ENCODE measurements at places on chromosomes 7 and 10.
A peak's percentile ranks its signal among the peaks of the same experiment; 100 is the strongest.

GRCh38 chr7:103573479-103574058 lies 127.6 kb upstream of the SLC26A5 start:
- no peaks in the 10 kb centered on the region for H3K36me3 ChIP-seq
- H3K4me3 ChIP-seq, result no peak overlapping the region
- peak; percentile 59 for DNase-seq
- H3K4me1 ChIP-seq, result peaks cover 14% of the 10 kb centered on the region

DNA sequence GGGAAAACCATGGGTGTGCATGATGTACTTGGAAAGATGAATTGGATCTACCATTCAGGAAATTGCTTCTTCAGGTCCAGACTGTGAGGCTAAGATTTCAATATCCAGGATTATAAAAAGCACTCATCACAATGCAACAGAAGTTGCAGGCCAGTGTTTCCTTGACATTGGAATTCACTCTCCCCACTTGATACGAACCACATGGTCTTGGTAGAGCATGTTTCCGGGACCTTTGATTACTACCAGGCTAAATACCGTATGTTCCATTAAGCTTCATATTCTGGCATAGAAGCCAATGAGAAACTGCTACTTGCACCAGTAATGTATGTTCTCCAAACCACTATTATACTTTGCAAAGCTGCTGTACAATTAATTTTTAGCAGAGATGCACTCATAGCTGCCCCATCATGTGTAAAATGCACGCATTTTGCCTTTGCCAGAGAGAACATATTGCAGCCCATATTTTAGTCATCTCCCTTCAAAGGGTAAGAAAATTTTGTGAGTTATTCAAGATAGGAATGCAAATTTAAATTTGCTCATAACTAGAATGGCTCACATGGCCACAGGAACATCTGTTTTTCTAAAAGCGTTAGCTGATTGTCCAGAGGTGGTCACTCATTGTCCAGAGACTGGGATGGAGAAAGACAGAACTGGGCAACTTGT lies 8.1 kb downstream of the FRMD4A start:
- peaks cover 55% of the 10 kb centered on the region for H3K27me3 ChIP-seq
- no peak for DNase-seq

DNA sequence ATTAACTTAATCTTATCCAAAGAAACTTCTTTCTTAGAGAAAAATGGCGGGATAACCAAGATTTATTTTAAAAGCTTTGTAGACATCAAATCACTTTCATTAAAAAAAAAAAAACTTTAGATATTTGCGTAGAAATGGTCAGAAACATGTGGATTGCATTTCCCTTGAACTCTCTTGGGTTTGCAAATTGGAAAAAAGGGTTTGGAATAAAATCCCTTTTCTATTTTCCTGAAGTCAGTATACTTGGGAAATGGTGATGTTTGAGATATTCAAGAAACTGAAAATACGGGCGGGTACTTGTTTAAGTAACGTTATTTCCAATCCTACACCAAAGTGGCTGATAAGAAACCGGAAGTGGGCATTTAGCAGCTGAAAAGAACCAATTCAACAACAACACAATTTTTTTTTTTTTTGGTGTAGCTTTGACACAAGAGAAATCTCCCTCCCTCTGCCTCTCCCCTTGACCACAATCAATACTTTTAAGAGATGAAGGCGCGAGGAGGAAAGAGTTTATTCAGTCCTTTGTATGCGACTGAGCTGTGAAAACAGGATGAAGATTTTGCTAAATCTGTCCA lies 13.7 kb upstream of the GFRA1 start:
- H3K4me1 ChIP-seq, result no peaks in the 10 kb centered on the region
- no peak for DNase-seq
- no peak overlapping the region for H3K4me3 ChIP-seq
- H3K27me3 ChIP-seq, result peaks cover 2% of the 10 kb centered on the region
- H3K27ac ChIP-seq, result no peak overlapping the region
- H3K36me3 ChIP-seq, result no peaks in the 10 kb centered on the region

- peaks cover 3% of the 10 kb centered on the region for H3K27me3 ChIP-seq
- H3K36me3 ChIP-seq, result no peaks in the 10 kb centered on the region
- no peak overlapping the region for H3K4me3 ChIP-seq
- no peak overlapping the region for H3K27ac ChIP-seq
- DNase-seq, result no peak
Observed at GRCh38 chr7:2470204-2471021, 5.8 kb downstream of the GRIFIN start.

GRCh38 chr7:31368620-31369019 lies 28.1 kb upstream of the NEUROD6 start:
- H3K27ac ChIP-seq, result no peak overlapping the region
- H3K4me1 ChIP-seq, result no peaks in the 10 kb centered on the region
- H3K4me3 ChIP-seq, result no peak overlapping the region
- H3K27me3 ChIP-seq, result no peaks in the 10 kb centered on the region
- H3K36me3 ChIP-seq, result no peaks in the 10 kb centered on the region

- peaks cover 34% of the 10 kb centered on the region for H3K36me3 ChIP-seq
- peak overlapping the region; percentile 72 for H3K27ac ChIP-seq
- H3K27me3 ChIP-seq, result no peaks in the 10 kb centered on the region
- H3K4me1 ChIP-seq, result peaks cover 16% of the 10 kb centered on the region
- DNase-seq, result peak; percentile 96
Observed at GRCh38 chr7:74097937-74098614, 14.5 kb downstream of the LIMK1 start.

DNA sequence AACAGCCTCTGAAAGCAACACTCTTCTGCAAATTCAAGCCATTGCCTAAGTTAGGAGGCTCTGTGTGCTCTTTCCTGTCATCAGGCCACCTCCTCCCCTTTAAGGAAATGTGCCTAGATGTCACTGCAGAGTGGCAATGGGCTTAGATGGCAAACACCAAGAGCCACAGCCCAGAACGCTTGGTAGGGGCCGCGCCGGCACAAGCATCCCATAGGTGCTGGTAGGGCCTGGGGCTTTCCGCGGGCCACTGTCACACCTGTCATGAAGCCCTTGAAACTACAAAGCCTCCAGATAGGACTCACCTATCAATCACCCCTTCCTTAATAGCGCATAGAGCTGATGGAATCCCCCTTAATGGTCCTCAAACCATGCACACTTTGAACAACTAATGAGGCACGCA lies 299.9 kb downstream of the GRID1 start:
- no peak overlapping the region for H3K27ac ChIP-seq
- no peak for DNase-seq
- H3K4me3 ChIP-seq, result no peak overlapping the region
- no peaks in the 10 kb centered on the region for H3K4me1 ChIP-seq
- H3K36me3 ChIP-seq, result no peaks in the 10 kb centered on the region

DNA sequence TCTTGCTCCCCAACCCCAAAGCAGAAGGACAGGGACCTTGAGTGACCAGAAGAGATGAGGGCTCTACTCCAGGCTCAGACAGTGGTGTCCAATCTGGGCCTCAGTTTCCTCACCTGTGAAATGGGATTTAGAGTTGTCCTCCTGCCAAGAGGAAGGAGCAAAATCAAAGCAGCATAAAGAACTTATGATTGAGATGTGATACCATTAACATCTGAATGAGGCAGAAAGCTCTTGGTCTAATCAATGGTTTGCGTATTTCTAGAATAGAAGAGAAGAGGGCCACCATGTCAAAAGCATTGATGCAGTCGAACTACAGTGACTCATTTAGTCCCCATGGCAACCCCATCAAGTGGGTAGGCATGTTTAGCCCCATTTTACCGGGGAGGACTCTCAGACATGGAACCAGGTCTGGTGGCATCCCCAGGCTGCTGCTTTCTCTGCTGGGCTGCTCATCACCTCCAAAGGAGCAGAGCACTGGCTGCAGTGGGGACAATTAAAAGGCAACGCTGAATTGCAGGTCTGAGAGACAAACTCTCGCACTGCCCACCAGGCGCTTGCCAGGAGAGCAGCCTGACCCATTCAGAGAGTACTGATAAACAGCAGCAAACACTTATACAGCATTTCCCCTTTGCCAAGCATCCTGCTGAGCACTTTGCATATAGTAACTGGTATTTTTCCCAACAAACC lies 175.9 kb downstream of the NEURL1 start:
- no peak overlapping the region for H3K4me3 ChIP-seq
- H3K27ac ChIP-seq, result peak overlapping the region; percentile 82
- peaks cover 24% of the 10 kb centered on the region for H3K4me1 ChIP-seq
- H3K36me3 ChIP-seq, result peaks cover 8% of the 10 kb centered on the region
- peak; percentile 20 for DNase-seq
- no peaks in the 10 kb centered on the region for H3K27me3 ChIP-seq

GRCh38 chr10:103541616-103542015 lies 48.1 kb downstream of the NEURL1 start:
- no peak overlapping the region for H3K4me3 ChIP-seq
- H3K4me1 ChIP-seq, result peaks cover 3% of the 10 kb centered on the region
- no peak overlapping the region for H3K27ac ChIP-seq
- peaks cover 70% of the 10 kb centered on the region for H3K27me3 ChIP-seq
- DNase-seq, result no peak
- no peaks in the 10 kb centered on the region for H3K36me3 ChIP-seq

GRCh38 chr7:28840592-28840995 lies 117.5 kb downstream of the TRIL start:
- no peak for DNase-seq
- H3K4me1 ChIP-seq, result no peaks in the 10 kb centered on the region
- H3K27ac ChIP-seq, result no peak overlapping the region

DNA sequence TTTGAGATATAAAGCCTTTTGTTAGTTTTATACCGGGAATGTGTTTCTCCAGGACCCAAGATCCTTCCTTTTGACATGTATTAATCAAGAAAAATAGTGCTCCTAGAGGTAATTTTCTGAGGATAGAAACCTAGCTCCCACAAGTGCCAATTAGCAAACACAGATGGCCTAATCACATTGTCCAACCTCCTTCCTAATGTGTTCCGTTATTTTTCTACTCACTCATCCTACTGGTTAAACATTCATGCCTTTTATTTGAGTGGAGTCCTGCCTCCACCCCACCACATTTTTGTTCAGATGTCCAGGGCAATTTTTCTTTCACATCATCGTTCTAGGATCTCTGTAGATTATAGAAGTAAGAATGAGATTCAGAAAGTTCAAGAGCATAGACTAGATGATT lies 610.0 kb upstream of the MBL2 start:
- H3K27ac ChIP-seq, result no peak overlapping the region
- no peaks in the 10 kb centered on the region for H3K36me3 ChIP-seq
- H3K4me3 ChIP-seq, result no peak overlapping the region

DNA sequence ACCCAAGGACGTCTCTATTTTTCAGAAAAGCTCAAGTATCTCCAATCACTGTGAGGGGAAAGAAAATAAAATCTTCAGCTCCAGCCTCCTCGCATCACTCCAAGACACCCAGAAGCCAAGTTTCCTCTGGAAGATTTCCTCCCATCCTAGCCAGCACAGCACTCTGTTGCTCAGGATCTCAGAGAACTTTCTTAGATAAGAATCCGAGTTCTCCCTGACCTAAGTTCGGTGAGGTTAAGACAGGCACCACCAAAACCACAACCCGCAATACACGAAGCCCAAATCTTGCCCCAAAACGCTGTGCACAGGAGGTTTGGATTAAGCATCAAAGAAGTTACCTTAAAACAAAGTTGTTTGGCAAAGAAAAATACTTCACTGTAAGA lies 4.2 kb downstream of the FAM53B start:
- no peaks in the 10 kb centered on the region for H3K27me3 ChIP-seq
- no peak for DNase-seq

- H3K4me3 ChIP-seq, result no peak overlapping the region
- no peaks in the 10 kb centered on the region for H3K36me3 ChIP-seq
- no peak overlapping the region for H3K27ac ChIP-seq
- peaks cover 1% of the 10 kb centered on the region for H3K27me3 ChIP-seq
- H3K4me1 ChIP-seq, result 0 out of 2 replicates have a peak, but pooled peaks cover 1% of the 10 kb centered on the region
- peak; percentile 28 for DNase-seq
Observed at GRCh38 chr7:27066148-27066547, 29.7 kb downstream of the HOXA1 start.

GRCh38 chr7:41445432-41445831 lies 257.5 kb downstream of the INHBA start:
- H3K4me1 ChIP-seq, result peaks cover 3% of the 10 kb centered on the region
- DNase-seq, result no peak
- H3K27ac ChIP-seq, result no peak overlapping the region
- no peaks in the 10 kb centered on the region for H3K36me3 ChIP-seq
- H3K4me3 ChIP-seq, result no peak overlapping the region
- H3K27me3 ChIP-seq, result no peaks in the 10 kb centered on the region

DNA sequence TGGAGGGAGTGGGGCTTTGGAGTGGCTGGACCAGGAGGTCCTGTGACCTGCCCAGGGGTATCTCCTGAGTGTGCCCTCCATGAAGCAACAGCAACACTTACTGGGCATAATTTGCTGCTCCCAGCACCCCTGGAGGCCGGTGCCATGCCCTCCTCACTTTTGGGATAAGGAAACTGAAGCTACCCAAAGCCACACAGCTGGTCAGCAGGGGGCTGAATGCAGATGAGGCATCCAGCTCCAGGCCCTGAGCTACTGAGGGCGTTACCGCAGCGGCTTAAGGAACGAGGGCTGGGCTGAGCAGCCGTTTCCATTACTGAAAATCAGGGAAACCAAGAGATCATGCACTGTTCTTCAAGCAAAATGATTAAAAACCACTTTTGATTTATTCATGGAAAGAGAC lies 408.9 kb downstream of the GLRX3 start:
- no peaks in the 10 kb centered on the region for H3K4me1 ChIP-seq
- H3K27ac ChIP-seq, result no peak overlapping the region
- no peak for DNase-seq
- no peak overlapping the region for H3K4me3 ChIP-seq
- no peaks in the 10 kb centered on the region for H3K27me3 ChIP-seq
- H3K36me3 ChIP-seq, result no peaks in the 10 kb centered on the region

DNA sequence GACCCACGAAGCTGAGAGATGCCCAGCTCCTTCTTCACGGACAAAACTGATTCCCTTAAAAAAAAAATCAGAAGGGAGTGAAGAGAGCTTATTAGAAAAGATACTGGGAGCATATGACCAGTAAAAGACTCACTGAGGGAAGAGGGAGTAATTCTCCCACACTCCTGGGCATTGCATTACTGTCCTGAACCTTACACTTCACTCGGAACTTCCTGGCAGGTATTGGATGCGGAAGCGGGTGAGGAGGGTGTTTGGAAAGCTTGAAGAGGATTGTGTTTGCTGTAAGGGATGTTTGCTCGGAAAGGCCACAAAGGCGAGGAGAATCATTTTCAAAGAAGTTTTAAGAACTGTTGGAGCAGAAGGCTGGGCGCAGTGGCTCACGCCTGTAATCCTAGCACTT lies 375 bp downstream of the HKDC1 start:
- H3K36me3 ChIP-seq, result no peaks in the 10 kb centered on the region
- H3K27ac ChIP-seq, result no peak overlapping the region
- DNase-seq, result no peak
- no peaks in the 10 kb centered on the region for H3K27me3 ChIP-seq

GRCh38 chr10:58424176-58424575 lies 39.0 kb downstream of the TFAM start:
- DNase-seq, result peak; percentile 13
- H3K27ac ChIP-seq, result no peak overlapping the region
- H3K4me3 ChIP-seq, result no peak overlapping the region
- no peaks in the 10 kb centered on the region for H3K4me1 ChIP-seq

- no peaks in the 10 kb centered on the region for H3K36me3 ChIP-seq
- no peaks in the 10 kb centered on the region for H3K4me1 ChIP-seq
- H3K27ac ChIP-seq, result no peak overlapping the region
- DNase-seq, result no peak
- no peak overlapping the region for H3K4me3 ChIP-seq
Observed at GRCh38 chr10:121754666-121755065, 156.4 kb upstream of the FGFR2 start.

- no peaks in the 10 kb centered on the region for H3K36me3 ChIP-seq
- no peak overlapping the region for H3K27ac ChIP-seq
- no peaks in the 10 kb centered on the region for H3K27me3 ChIP-seq
- no peak overlapping the region for H3K4me3 ChIP-seq
Observed at GRCh38 chr7:40525764-40526163, 391.0 kb downstream of the SUGCT start.

All from IMR-90 (cell line).